ENCODE measurements at places on chromosomes 12 and 14.

DNA sequence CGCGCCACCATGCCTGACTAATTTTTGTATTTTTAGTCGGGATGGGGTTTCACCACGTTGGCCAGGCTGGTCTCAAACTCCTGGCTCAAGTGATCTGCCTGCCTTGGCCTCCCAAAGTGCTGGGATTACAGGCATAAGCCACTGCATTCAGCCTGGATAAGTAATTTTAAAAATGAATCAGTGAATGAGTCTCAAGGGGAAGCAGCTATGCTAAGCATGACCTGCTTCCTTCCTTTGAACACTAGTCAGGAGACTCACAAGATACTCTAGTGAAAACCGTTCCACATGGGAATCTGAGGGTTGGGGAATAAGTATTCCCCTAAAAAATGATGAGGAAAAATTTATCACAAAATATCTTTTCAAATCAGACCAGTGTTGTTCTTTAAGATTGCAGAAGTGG is 10.7 kb upstream of the FAM234B start:
- no peak for DNase-seq

DNA sequence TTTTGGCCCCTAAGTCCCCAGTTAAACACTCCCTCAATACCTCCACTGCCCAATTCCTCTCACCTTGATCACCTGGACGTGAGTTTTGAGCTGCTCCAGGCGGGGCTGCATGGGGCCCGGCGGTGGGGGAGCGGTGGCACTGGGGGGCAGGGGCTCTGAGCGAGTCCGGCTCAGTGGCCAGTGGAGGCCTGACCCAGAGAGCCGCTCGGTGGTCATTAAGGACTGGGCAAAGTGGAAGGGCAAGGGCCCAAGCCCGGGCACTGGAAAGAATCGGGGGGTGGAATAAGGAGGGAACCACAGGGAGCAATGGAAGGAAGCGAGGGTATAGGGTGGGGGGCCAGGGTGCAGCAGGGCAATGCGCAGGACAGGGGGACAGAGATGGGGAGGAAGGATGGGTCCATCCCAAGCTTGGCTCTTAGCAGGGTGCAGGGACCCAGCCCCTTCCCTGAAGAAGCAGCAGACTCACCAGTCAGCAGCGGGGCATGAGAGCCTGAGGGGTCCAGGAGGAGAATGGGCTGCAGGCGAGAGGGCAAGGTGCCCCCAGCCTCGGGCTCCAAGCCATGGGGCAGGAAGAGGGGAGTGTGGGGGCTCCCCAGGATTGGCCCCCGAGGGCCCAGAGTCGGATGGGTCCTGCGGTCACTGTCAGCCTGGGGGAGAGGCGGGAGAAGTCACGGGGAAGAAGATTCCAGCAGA is 22.2 kb downstream of the SLC48A1 start:
- DNase-seq: no peak

GRCh38 chr12:131352296-131352900 is 358.5 kb upstream of the SFSWAP start:
- DNase-seq: no peak

GRCh38 chr12:42143452-42144157 is 1.1 kb downstream of the GXYLT1 start:
- no peak for DNase-seq

GRCh38 chr14:67186172-67186768 is 3.0 kb upstream of the GARIN2 start:
- DNase-seq: no peak

DNA sequence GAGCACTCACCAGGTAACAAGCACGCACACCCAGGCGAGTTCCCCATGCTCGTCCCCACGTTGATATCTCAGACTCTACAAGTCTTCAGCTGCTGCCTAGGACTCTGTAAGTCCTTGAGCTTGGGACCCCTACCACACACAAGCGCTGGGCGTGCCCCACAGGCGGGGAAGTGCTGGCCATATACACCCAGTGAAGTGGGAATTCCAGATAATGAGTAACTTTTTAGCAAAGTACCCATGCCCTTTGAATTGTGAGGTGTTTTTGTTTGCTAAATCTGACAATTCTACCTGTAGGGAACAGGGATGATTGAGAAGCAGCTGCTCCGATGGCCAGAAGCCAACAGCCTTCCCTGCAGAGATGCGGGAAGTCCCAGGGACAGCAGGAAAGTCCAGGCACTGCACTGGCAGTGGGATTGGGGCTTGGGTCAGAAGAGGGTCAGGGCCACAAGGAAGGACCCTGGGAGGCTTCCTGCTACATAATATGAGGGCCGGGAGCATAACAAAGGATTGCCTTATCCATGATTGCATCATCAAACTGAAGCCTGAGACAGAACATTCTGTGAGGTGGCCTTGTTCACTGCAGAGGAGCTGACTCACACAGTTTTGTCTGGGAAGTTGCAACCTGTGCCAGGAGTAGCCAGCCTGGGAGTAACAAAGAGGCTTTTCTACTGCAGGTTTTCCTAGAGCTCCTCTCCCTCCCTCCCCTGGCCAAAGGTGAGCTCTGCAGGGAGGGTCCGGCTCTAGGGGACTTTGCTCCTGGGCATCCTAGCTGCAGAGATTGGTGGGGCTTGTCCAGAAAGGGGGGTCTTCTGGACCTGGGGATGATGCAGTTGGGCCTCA is 13.2 kb upstream of the SERPINA3 start:
- peak; percentile 19 for DNase-seq

DNA sequence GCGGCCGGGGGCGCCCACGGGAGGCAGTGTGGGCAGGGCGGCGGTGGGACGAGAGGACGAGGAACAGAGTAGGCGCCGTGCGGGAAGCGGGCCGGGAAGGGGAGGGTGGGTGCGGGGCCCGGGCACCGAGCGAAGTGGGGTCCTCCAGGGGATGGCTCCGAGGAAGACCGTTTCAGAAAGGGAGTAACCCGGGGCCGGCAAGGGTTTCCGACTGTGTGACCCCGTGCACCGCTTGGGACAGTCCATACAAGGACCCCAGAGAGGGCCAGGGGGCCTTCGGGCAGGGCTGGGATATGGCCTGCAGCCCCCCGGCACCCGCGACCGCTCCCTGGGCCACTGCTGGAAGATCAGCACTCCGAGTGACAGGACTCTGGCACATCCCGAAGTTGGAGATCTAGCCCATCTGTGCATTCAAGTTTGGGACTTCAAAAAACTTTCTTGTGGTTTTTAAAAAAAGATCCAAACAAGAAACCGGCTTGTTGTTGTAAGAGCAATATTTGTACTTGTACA is 448 bp downstream of the TSPAN9 start:
- no peak for DNase-seq

- no peak for DNase-seq
Measured at GRCh38 chr12:74441872-74442271, 95.8 kb upstream of the ATXN7L3B start.

DNA sequence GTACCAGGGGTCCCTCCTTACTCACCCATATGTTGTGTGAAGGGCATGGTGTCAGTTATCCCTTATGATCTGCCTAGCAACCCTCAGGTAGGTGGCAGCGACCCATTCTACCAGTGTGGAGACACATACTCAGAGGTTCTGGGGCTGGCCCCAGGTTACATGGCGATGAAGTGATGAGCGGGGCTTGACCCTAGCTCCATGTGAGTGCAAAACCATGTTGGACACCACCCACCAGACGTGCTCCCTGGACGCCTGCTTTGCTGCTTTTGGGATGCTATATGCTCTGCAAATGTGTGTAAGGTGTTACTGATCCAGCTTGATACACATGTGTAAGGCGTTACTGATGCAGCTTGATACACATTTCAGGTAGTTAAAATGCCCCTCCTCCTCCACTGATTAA is 33.3 kb downstream of the EP400 start:
- DNase-seq: no peak

GRCh38 chr12:66971816-66972215 is 292.9 kb upstream of the GRIP1 start:
- no peak for DNase-seq

DNA sequence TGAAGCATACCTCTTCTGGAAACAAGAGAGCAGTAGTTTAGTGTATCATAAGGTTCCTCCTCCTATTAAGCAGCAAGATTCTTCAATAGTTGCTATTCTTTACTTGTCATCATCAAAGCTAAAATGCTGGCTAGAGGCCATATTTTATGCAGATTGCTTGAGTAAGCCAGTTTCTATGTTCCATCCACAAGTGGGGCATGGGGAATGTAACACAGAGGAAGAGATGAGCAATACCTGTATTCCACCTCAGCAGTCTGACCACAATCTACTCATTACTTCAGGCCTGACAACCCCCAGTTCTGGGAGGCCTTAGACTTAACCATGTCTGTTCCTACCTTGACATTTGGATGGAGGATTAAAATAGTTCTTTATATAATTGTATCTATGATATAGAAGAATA is 423.6 kb downstream of the BTG1 start:
- DNase-seq: no peak

DNA sequence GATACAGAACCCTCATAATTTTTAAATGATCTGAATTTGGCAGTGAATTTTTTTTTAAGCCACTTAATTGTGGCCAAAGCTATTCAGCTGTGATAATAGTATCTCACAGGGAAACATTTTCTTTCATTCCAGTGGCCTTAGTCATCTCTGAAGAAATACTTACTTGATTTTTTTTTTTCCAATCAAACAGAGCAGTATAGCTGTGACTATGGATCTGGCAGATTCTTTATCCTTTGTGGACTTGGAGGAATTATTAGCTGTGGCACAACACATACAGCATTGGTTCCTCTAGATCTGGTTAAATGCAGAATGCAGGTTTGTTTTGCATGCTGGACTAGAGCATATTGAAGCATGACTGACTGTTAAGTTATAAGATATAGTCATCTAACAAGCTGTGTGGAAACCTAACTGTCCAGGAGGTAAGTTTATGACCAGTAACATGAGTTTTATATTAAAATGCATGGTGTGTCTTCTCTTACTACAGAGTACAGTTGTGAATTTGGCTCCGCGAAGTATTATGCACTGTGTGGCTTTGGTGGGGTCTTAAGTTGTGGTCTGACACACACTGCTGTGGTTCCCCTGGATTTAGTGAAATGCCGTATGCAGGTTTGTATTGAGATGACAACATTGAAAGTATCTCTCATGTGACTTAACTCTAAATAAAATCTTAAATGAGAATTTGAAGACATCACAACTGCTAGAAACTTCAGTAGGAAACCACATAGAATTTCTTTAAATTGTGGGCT is 1.9 kb downstream of the SLC25A3 start:
- DNase-seq: no peak

DNA sequence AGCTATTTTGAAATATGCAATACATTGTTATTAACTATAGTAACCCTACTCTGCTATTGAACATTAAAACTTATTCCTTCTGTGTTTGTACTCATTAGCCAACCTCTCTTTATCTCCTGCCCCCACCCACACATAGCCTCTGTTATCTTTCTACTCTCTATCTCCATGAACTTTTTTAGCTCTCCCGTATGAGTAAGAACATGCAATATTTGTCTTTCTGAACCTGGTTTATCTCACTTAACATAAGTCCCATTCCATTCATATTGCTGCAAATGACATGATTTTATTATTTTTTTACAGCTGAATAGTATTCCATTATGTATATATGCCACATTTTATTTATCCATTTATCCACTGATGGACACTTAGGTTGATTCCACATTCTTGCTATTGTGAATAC is 79.0 kb upstream of the AMIGO2 start:
- no peak for DNase-seq

GRCh38 chr12:117212563-117213190 is 22.4 kb upstream of the FBXO21 start:
- DNase-seq: no peak

DNA sequence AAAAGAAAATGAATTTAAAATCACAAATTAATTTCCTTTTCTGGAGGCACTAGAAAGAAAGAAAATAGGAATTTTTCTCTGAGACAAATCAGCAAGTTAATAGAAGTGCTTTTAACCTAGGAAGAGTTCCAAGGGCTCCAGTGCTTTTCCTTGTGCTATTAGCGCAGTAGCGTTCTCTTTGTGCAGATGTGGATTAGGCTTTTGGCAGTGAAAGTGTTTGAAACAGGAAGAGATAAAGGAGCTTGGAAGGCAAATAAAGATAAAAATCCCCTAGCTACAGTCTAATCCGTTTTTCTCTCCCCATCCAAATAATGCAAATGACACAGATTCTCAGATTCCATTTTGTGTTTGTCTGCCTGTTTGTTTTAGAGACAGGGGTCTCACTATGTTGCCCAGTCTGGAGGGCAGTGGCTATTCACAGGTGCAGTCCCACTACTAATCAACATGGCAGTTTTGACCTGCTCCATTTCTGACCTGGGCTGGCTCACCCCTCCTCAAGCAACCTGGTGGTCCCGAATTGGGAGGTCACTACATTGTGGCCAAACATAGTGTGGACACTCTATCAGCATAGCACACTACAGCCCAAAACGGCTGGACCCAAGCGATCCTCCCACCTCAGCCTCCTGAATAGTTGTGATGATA is 166.1 kb downstream of the PAWR start:
- no peak for DNase-seq

DNA sequence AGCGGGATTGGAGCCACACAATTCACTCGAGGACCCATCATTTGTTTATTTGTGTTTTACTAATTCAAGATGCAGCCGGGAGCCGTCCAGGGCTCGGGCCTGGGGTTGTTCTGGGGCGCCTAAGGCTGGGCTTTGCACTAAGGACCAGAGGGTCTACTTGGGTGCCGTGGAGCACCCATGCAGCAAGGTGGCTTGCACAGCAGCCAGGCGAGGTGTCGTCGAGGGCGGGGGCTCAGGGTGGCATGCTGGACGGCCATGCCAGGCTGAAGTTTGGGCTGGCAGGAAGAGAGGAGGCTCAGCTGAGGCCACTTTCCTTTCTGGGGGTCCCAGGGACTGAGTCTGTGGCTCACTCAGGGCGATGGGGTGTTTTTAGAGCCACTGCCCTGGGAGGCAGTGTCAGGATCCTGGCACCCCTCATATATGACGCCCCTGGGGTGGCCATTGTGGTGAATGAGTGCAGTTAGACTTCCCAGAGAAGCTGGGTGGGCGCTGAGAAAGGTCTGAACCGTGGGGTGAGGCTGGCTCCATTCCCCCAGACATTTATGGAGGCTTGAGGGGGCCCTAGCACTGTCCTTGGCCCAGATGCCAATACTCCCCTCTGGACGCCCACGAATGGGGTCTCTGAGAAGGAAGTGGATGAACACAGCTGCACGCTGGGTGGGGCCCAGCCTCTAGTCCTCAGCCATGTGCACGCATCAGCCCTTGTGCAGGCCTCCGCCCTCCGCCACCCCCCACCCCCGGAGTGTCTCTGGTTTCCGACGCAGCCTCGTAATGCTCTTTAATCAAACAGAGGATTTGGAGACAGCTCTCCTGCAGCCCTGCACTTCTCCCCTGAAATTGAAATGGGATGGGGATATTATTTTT is 11.3 kb downstream of the MEG3 start:
- no peak for DNase-seq

- no peak for DNase-seq
Measured at GRCh38 chr12:125171267-125171666, 106.0 kb downstream of the AACS start.

- DNase-seq: no peak
Measured at GRCh38 chr14:76870166-76870565, 44.0 kb downstream of the LRRC74A start.

- no peak for DNase-seq
Measured at GRCh38 chr12:88468581-88468980, 111.7 kb downstream of the KITLG start.

GRCh38 chr12:126389961-126390360 is 1324.7 kb downstream of the AACS start:
- DNase-seq: no peak

- peak; percentile 41 for DNase-seq
Measured at GRCh38 chr12:30694412-30695198, 1.1 kb downstream of the IPO8 start.

All from substantia nigra (tissue), 51 donors.